ENCODE measurements at places on chromosomes 3 and 15.

DNA sequence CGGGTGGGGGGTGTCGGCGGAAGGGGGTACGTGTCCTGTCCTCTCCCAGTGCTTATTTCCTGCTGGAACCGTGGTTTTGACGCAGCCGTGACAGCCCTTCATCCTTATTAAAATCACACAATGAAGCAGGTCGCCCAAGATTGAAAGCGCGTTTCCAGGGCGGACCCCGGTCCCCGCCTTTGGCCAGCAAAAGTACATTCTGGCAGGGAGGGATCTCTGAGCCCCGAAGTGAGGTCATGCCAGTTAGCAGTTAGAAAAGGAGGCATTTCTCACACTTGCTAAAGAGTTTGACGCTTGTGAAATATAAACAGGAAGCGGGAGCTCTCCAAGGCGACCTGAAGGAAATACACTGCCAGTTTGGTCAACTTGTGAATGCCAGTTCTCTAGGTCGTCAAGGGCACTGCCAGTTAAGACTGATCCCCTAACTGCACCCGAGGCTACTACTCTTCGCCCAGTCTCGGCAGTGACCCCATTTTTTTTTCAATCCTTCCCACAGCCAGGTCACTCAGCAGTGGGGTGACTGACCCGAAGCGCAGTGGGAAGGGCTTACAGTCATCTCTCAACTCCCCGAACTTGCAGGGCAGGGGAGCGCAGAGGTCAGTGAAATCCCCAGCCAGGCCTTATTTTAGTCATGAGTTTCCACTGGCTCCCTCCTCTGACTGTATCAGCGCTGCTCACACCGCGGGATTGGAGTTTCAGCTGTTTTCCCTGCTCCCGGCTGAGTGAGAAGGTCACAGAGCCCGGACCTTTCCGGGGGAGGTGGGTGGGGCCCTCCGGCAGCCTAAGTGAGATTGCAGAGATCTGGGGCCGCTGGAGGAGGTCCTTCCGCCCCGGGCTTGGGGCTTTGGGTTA is 2.0 kb upstream of the BHLHE40 start:
- no peak for DNase-seq

GRCh38 chr3:28019740-28020139 is 221.7 kb upstream of the CMC1 start:
- no peak for DNase-seq

DNA sequence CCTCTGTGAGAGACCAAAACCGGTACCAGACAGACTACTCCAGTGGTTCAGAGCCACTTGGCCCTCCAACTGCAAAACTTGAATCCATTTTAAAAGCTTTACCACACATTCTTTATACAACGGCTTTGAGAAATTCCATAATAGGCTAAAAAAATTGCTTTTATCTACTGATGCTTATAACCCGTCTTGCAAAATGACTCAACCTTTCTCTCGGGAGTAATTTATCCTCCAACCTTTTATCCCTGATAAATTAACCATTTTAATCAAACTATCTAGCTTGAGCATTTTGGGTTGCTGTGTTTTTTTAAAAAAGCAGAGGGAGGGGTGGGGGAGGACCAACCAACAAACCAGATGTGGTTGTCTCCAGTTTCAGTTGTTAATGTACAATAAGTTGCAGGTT is 275.7 kb upstream of the LRTM1 start:
- no peak for DNase-seq

GRCh38 chr3:182185313-182185712 is 473.6 kb downstream of the SOX2 start:
- no peak for DNase-seq

- DNase-seq = no peak
Observed at GRCh38 chr3:149315694-149316093, 17.7 kb downstream of the TM4SF18 start.

GRCh38 chr15:50883903-50884302 is 24.6 kb upstream of the AP4E1 start:
- DNase-seq = no peak

DNA sequence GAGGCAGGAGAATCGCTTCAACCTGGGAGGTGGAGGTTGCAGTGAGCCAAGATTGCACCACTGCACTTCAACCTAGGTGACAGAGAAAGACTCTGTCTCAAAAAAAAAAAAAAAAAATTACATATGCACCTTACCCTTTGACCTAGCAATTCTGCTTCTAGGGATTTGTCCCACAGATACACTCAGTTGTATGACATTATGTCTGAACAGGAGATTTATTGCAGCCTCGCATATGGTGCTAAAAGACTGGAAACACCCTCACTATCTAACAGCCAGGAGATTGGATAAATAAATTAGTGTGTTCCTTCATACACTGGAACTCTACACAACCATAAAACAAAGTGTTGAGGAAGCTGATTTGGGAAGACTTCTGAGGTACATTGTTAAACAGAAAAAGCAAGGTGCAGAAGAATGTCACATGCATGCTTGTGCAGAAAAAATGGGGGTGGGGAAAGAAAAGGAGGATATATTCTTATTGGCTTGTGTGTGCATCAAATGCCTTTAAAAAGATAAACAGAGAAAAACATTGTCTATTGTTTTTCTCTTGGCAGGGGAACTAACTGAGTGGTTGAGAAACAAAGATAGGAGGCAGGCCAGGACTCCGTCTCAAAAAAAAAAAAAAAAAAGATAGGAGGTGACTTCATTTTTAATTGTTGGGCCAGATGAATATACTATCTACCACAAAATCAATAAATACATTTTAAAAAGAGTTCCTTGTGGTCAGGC is 30.9 kb downstream of the PPCDC start:
- no peak for DNase-seq

DNA sequence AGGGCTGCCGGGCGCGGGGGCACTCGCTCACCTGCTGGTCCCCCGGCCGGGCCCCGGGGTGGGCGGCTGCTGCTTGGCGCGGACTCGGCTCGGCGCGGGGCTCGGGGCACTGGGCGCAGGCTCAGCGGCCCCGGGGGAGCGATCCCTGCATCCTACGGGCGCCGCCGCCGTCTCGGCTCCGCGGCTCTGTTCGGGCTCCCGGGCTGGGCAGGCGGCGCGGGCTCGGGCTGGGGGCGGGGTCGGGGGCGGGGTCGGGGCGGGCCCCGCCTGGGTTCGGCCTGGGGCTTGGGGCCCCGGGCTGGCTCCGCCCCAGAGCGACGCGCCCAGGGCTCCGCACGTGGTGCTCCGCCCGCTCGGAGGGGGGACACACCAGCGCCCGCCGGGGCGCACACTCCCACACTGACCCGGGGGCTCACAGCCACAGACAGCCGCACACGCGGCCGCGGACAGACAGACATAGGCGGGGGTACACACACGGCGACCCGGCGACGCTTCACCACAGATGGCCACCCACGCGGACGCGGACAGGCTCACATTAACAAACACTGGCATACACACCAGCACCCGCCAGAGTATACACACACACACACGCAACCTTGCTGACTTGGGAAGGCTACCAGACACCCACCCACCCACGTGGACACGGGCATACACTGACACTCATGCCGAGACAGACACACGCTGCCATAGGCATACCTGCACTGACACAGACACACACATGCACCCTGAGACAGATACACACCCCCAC is at the start of gene SCN5A:
Gene SCN5A (minus strand): TSS at position 188 of the 748 bp plus-strand sequence. CDS start 16,380 bp downstream, outside the sequence.
- DNase-seq = no peak
